IMR-90 (cell line): ENCODE measurements at places on chromosomes 6 and 20.

- no peak for DNase-seq
These were observed 97.9 kb upstream of the SNX9 start for GRCh38 chr6:157724960-157725741.

- DNase-seq, result no peak
These were observed 28.5 kb downstream of the TASP1 start for GRCh38 chr20:13610184-13610583.

- DNase-seq, result peak; percentile 75
These were observed 204.5 kb downstream of the SYNDIG1 start for GRCh38 chr20:24673678-24674570.

GRCh38 chr6:140062043-140063020 lies 687.9 kb upstream of the CITED2 start:
- DNase-seq, result peak; percentile 96

GRCh38 chr20:23046431-23046830 lies 3.0 kb downstream of the THBD start:
- DNase-seq, result no peak

DNA sequence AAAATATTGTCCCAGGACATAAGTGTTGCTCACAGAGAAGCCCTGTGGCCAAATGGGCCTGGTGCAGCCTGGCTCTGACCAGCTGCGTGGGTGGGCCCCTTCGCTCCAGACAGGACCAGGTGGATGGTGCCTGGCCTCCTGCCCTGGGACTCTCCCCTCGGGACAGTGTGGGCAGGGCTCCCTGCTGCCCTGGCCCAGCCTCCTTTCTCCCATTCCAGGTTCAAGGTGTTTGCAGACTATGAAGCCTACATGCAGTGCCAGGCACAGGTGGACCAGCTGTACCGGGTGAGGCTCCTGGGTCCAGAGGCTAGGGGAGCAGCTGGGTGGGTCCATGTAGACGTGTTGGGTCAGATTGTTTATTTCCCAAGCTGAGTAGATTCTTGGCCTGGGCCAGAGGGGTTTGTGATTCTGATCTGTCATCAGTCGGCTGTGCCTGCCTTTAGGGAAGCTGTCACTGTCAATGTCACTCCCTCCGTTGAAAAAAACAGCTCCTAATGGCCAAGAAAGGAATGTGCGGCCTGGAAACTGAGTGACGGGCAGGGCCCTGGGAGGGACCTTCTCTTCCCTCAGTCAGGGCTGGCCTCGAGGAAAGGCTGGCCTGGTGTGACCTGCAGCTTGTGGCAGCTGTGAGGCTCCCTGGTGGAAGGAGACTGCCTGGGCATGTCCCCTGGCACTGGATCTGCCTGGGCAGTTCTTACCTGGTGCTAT lies 47.7 kb downstream of the PYGB start:
- no peak for DNase-seq

GRCh38 chr6:143068001-143068400 lies 7.3 kb downstream of the AIG1 start:
- no peak for DNase-seq

GRCh38 chr20:2101057-2101864 lies at the start of gene STK35:
STK35 (plus strand) TSS chr20:2101827; CDS start chr20:2101882, 55 bp downstream.
- no peak for DNase-seq

DNA sequence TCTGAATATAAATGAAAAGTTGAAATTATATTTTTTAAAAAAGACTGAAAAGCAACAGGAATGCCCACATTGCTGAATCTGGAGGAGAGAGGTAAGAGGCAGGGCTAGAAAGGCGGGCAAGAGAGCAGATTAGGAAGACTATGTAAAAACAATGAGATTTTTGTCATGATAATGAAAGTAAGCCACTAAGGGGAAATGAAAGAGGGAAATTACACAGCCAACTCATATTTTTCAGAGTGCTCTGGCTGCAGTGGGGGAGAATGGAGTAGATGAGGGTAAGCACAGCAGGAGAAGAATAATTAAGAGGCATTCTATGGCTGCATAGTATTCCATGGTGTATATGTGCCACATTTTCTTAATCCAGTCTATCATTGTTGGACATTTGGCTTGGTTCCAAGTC lies 281.9 kb downstream of the PKHD1 start:
- no peak for DNase-seq

DNA sequence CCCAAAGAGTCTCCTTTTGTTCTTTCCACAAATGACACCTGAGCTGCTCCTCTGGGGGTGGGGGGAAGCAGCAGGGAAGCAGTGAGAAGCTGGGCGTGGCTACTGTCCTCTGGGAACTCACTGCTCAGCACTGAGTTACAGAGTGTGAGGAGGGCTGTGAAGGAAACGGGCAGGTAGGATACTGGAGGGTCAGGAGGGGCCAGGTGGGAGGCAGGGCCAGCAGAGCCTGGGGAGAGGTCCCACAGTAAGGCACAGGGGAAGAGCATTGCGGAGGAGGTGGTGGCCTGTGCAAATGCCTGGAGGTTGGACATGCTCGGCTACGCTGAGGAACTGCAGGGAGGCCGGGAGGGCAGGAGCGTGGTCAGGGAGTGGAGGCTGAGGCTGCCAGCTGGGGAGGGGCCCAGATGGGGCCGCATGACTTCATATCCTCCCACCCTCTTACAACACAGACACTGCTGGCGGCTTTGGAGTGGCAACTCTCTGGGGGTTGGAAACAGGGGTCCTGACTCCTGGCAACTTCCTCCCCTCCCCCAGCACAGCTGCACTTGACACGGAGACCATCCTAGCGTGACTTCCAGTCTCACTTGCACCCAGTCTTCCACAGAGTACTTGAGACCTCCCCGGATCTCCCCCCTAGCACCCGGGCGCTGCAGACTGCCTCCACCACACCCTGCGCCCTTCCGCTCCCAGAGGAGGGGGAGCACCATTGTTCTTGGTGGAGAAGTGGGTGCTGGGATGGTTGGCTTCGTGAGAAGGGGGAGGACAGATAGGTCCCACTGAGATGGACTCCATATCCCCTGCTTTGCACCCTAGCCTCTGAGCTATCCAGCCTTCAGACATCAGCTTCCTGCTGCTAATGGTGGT lies 34.2 kb downstream of the RBM38 start:
- peak; percentile 8 for DNase-seq

- DNase-seq, result no peak
These were observed 35.2 kb downstream of the FAM184A start for GRCh38 chr6:119043265-119043664.

DNA sequence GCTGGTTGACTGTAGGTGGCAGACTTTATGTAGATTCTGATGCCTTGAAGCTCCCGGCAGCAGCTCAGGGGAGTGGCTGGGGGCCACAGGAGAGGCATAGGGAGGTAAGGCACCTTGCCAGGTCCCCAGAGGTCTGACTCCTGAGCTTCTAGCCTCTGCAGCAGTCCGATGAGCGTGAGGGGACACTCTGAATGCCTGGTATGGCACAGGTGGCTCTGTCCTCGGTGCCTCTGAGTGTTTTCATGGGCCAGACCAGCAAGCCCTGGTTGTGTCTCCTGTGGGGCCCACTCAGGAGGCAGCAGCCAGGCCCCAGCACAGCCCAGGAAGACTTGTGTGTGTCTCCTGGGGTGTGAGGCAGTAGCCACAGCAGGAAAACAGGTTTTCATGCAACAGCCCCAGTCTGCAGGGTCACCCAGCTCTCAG lies 39.7 kb upstream of the IRF4 start:
- no peak for DNase-seq

GRCh38 chr20:21729316-21729715 lies 23.9 kb downstream of the PAX1 start:
- DNase-seq, result no peak

GRCh38 chr20:54475334-54476168 lies at the start of gene DOK5:
DOK5 (plus strand) TSS chr20:54475593; CDS start chr20:54475947, 354 bp downstream.
- peak; percentile 12 for DNase-seq

DNA sequence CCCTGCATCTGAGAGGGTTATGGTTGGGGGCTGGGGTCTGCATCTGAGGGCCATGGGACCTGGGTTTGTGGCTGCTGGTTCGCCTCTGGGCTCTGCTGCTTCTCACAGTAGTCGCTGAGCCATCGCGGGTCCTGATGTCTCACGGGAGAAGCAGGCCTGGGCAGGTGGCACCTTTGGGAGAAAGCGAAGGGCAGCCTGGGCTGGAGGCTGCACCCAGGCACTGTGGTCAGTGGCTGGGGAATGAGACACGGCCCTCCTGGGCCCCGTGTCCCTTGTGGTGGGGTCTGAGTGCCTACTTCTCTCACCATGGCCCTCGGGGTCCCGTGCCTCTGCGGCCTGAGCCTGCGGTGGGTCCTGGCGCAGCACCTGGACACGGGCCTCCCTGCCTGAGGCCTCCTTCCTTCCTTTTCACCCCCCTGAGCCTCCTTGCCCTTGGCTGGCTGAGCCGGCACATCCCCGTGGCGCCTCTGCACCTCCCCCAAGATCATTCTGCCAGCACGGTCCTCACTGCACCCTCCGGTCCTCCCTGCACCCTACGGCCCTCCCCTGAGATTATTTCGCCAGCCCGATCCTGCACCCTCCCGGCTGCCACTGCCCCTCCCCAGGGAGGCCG lies 206.0 kb downstream of the ERMARD start:
- no peak for DNase-seq

GRCh38 chr6:109052018-109052651 lies 42.5 kb downstream of the SESN1 start:
- no peak for DNase-seq

DNA sequence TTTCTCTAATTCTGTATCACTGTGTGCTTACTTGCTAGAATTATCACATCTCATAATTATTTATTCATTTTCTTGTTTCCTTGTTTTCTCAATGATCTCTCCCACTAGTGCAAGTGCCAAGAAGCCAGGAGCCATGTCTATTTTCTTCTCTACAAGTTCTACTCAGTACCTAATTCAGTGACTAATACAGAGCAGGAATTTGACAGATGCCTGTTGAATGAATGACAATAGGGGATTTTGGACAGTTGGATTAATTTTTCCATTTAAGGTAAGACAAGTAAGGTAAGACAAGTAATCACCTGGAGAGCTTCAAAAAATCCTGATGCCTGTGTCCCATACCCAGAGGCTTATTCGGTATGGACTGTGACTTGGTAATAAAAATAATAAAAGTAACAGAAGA lies 81.0 kb downstream of the EDN1 start:
- DNase-seq, result no peak

DNA sequence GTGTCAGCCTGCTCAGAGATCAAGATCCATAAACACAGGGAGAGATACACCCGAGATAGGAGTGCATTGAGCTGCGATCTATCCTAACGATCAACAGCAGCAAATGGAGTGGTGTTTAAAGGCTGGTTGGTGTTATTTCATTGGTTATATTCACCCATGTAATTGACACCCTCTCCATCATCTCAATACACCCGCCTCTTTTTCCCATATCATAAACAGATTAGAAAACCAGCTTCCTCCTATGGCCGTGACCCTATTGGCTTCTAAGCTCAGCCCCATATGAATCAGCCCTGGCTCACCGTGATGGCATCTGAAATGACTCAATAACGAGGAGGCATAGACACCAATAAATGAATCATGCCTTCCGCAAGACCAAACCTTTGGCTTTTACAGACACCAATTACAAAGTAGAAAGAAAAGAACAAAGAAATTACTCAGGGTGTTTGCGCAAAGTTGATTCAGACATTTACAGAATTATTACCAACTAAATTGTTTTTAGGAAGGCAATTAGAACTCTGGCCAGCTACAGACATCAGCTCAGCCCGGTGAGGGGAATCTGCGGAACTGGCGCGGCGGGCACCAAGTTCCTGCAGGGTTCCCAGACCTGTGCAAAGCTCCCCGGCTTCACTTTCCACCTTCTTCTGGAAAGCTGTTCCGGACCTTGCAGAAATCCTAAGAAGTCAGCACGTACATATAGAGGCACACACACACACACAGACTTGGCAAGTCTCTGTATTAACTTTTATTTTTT lies 11.5 kb downstream of the PMEPA1 start:
- peak; percentile 98 for DNase-seq

DNA sequence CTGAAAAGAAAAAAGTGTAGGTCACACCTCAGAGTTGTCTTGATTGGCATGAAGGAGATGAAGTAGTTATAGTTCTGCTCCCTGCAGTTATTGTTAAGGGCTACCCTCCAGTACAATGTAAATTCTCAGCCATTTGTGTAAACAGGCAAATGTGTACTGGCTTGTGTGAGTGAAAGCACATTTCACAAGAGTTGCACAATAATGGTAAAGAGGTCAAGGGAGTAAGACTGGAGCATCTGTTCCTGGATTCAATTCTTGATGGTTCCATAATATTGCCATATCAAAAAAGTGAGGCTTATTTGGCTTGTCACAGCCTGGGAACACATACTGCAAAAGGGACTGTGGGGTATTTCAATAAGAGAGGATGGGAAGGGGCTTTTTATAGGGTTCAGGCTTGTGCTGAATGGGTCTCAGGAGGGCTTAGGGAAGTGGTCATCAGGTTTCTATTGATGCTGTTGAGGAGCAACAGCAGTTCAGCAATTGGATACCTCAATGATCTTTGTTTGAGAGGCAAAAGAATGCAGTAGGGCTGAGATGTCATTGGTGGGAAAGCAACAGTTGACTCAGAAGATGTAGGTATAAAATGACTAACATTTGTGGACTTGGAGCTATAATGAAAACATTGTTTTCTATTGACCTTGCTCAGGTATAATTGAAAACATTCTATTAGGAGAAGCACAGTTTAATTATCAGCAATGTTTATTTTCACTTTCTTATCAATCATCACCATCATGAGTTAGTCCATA lies 402.6 kb downstream of the BCKDHB start:
- DNase-seq, result peak; percentile 31
